Smooth muscle cell of trachea (primary cell): ENCODE measurements at places on chromosomes 6 and 20. TPM values are rescaled to one million over a fixed set of nuclear protein-coding genes. Genes with fewer than 3 reads are reported as not detected.

Gene CDS2
- 33.7 and 39.4 TPM in 2 replicates for total RNA-seq

Gene FOXS1
- not detected in 2 replicates for total RNA-seq

Gene SMLR1
- not detected in 2 replicates for total RNA-seq

Gene CD93
- 1.0 TPM in 1 of 2 replicates, not detected in the other for total RNA-seq

Gene PTCHD4
- 0.15 and 3.5 TPM in 2 replicates for total RNA-seq

Gene ADGB
- not detected in 2 replicates for total RNA-seq

Gene ZHX3
- total RNA-seq: 26.3 and 31.9 TPM in 2 replicates

Gene PDE10A
- 1.5 and 2.5 TPM in 2 replicates for total RNA-seq

Gene DEFB124
- total RNA-seq: not detected in 2 replicates

Gene DEFB132
- total RNA-seq: not detected in 2 replicates

Gene GTSF1L
- not detected in 2 replicates for total RNA-seq

Gene SLC9A8
- total RNA-seq: 7.3 and 10.8 TPM in 2 replicates

Gene CD83
- total RNA-seq: 4.5 and 7.3 TPM in 2 replicates

Gene LHFPL5
- total RNA-seq: not detected in 2 replicates
